Activated naive CD4-positive, alpha-beta T cell treated with Interleukin-2 at 50 U/mL for 16 hours (primary cell): ENCODE measurements at places on chromosomes 4 and X.

DNA sequence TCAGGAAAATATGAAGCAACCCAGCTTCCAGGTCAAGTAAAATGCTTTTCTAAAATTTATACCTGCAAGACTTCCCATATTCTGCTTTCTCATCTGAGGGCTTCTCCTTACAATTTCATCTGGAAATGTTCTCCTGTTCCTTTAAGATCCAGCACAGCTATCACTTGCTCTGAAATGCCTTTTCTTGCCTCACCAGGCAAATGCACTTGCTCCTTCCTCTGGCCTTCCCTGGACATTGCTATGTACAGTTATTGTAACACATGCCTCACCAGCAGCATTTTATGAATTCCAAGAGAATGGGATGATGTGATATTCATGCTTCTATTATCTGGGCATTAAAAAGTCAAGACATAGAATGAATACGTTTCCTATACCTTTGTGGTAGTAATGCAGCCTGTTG is 842.1 kb upstream of the INTU start:
- DNase-seq, result no peak

GRCh38 chr4:143025081-143025704 is 159.5 kb upstream of the USP38 start:
- DNase-seq, result no peak

GRCh38 chr4:47413521-47413920 is 50.0 kb downstream of the COMMD8 start:
- no peak for DNase-seq

GRCh38 chr4:1945124-1945895 is 63.5 kb downstream of the NELFA start:
- DNase-seq, result no peak

- no peak for DNase-seq
Measured at GRCh38 chr4:123597586-123597985, 201.0 kb downstream of the SPRY1 start.
